ENCODE measurements at places on chromosomes 3 and 15. TPM values are rescaled to one million over a fixed set of nuclear protein-coding genes. Genes with fewer than 3 reads are reported as not detected.

CLK3 gene
- 128 TPM for total RNA-seq

A4GNT gene
- not detected for total RNA-seq

GPR160 gene
- 5.0 TPM for total RNA-seq

VGLL3 gene
- not detected for total RNA-seq

ARHGAP11A gene
- 155 TPM for total RNA-seq

SLC12A1 gene
- total RNA-seq, result not detected

CEP19 gene
- 5.6 TPM for total RNA-seq
